ENCODE measurements at places on chromosomes 12 and 14.
A peak's percentile ranks its signal among the peaks of the same experiment; 100 is the strongest.

- no peak for DNase-seq
Measured at GRCh38 chr12:33383503-33383902, 56.1 kb downstream of the SYT10 start.

DNA sequence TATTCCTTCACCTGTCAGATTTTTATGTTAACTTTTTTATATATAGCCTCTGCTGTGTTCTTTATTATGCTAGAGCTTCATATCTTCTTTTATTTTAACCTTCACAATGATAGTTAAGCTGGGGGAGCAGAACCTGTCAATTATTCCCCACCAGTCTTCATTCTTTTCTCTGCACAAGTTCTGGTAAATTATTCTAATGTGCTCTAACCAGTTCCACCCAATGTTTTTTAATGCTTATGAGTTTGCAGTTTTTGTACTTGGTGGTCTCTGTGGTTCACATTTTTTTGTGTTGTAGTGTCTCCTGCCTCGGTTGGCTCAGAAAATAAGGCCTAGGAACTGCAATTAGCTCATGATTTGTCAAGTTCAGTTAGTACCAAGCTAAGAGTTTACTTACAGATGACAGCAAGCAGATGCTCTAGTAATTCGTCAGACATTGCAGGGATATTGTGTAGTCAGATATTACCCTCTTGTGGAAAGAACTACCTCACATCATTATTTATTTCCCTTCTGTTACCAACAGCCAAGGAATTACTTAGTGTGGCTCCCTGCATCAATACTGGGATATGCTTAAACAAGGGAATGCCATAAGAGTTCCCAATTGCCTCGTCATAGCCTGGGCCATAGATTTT lies 14.5 kb downstream of the DYRK2 start:
- DNase-seq = peak; percentile 47

- DNase-seq = no peak
Measured at GRCh38 chr12:111789779-111790178, 23.0 kb downstream of the ALDH2 start.

- DNase-seq = no peak
Measured at GRCh38 chr12:9649532-9649940, 20.0 kb upstream of the CLEC2D start.

DNA sequence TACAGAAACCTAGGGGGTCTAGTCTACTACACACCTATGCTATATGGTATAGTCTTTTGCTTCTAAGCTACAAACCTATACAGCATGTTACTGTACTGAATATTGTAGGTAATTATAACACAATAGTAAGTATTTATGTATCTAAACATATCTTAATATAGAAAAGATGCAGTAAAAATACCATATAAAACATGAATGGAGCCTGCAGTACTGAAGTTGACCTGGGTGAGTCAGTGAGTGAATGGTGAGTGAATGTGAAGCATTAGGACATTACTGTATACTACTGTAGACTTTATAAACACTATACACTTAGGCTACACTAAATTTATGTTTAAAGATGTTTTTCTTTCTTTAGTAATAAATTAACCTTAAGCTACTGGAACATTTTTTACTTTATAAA lies 13.1 kb upstream of the ABCD2 start:
- no peak for DNase-seq

DNA sequence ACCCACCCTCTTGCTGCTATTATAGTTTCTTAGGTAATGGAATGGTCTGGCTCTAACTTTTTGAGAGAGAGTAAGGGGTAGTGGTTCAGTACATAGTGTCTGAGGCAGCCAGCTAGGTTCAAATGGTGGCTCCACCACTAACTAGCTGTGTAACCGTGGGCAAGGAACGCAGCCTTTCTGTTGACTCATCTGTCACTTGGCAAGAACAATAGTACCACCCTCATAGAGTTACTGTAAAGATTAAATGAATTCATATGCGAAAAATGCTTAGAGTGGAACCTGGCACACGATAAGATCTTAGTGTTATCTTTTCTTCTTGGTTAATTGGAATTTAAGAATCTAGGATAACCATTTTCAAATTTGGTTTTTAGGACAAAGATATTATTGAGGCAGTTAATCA lies 14.0 kb downstream of the CCDC62 start:
- no peak for DNase-seq

DNA sequence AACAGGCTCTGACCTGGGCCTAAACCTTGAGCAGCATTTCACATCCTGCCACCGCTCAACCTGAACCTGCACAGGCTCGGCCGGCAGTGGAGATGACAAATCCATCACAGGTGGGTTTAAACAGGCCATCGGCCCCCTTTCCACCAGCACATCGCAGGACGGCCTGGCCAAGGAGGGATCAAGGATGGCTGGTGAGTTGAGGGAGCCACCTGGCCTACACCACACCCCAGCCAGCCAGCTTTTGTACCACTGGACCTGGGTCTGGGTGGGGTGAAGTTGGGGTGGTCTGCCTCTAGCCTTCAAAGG lies 14.2 kb downstream of the MMAB start:
- DNase-seq = no peak

GRCh38 chr14:99679111-99679510 lies 5.0 kb upstream of the CYP46A1 start:
- DNase-seq = no peak

DNA sequence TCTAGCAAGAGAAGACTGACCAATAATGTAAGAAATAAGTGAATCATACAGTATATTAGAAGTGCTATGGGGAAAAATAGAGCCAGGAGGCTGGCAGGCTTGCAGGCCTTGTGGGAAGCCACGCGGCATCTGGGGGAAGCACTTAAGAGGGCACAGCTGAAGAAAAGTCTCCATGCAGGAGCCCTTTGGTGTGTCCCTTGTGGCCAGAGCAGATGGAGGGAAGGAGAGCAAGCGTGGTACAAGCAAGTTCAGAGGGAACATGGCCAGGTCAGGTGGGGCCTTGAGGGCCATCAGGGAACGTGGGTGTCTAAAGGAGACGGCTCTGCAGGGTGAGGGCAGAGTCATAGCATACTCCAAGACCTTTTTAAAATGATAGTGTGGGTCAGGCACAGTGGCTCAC lies 51.7 kb downstream of the LRRC74A start:
- DNase-seq = no peak

DNA sequence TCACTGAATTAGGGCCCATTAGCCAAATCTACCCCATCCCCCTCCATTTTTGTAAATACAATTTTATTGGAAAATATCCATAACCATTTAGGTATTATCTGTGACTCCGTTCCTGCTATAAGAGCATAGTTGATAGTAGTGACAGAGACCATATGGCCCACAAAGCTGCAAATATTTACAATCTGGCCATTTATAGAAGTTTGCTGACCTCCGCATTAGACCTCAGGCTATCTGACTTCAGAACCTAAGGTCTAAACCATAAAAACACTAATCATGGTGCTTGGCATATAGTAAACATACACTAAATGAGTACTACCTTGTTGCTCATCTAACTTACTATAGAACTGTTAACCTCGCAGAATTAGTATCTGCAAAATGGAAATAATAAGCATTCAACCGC lies 124.8 kb downstream of the NPAS3 start:
- DNase-seq = no peak

DNA sequence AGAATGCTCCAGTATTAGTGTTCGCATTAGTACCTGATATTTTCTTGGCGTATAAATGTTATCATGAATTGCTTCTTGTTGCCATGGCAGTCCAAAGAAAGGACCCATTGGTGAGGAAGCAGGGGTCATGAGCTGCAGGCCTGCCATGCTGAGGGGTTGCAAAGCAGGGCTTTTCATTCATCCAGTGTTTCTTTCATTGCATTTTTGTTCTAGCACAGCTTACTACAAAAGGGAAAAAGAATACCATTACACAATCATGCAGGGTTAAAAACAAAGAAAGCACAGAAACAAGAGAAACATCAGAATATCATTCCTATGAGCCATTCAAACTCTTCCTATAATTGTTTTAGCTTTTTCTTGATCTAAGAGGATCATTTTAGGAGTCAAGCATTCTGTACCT lies 24.0 kb downstream of the DICER1 start:
- no peak for DNase-seq

DNA sequence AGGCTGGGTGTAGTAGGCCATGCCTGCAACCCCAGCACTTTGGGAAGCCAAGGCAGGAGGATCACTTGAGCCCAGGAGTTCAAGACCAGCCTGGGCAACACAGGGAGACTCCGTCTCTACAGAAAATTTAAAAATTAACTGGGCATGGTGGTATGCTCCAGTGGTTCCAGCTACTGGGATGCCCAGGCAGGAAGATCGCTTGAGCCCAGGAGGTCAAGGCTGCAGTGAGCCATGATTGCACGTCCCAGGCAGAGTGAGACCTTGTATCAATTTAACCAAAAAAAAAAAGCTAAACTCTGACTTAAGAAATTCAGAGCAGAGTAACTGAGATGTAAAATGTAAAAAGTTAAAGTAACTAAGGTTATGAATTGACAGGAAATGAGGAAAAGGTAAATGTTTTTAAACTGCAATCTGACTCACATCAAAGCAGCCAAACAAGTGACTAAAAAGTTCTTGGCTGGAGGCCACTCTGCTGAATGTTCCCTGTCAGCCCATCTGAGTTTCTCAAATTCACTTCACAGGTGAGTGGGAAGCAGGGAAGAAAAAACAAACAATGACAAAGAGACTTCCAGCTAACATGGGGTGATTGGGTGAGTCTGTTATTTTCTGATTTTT lies 21.3 kb downstream of the PRKD1 start:
- no peak for DNase-seq

GRCh38 chr12:99151744-99152143 lies 495.8 kb upstream of the GARIN6 start:
- no peak for DNase-seq

DNA sequence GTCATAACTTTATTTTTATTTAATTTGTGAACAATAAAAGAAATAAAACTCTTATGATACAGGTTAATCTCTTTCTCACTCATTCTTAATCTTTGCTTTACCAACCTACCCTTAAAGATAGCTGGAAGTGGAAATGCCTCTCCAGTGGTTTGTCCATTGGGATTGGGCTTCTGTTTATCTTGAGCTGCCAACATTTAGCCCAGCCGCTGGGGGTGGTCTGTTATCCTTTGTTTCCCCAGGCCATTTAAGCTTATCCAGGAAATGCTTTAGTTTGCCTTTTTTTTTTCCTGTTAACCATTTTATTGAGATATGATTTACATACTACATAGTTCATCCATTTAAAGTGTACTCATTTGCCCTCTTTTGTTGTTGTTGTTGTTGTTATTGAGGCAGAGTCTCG lies 8.2 kb downstream of the TDG start:
- no peak for DNase-seq

DNA sequence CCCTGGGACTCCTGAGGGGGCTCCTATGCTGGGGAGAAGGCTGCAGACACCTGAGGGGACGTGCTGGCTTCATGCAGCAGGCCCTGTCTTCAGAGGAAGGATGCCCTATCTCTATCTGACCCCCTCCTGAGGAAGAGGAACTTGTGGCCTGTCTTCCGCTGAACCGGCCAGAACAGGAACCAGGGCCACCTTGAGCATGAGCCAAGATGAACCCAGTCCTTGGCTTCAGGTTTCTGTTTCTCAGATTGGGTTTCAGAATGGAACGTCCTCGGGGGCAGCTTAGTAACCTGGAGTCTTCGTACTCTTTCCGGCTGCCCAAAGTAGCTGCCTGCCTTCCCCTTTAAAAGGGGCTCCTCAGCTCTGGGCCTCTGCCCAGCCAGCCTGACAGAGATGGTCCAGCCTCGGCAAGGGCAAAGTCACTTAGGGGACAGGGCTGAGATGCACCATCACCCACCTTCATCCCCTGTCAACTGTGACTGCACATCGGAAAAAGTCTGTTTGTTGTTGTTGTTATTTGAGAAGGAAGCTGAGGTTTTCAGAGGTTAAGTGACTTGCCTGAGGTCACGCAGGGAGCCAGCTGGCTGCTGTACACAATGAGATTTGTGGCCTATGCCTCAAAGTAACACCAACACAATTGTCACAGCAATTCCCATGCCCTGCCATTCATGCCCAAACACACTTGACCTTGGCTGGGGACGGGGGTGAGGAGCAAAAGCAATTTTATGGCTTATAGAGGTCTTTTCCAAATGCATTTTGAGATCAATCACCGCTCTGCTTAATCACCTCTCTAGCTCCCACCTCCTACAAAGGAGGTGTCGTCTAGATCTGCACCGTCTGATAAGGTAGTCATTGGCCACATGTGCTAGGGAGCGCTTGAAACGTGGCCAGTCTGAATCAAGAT lies 13.4 kb downstream of the ASB2 start:
- no peak for DNase-seq

DNA sequence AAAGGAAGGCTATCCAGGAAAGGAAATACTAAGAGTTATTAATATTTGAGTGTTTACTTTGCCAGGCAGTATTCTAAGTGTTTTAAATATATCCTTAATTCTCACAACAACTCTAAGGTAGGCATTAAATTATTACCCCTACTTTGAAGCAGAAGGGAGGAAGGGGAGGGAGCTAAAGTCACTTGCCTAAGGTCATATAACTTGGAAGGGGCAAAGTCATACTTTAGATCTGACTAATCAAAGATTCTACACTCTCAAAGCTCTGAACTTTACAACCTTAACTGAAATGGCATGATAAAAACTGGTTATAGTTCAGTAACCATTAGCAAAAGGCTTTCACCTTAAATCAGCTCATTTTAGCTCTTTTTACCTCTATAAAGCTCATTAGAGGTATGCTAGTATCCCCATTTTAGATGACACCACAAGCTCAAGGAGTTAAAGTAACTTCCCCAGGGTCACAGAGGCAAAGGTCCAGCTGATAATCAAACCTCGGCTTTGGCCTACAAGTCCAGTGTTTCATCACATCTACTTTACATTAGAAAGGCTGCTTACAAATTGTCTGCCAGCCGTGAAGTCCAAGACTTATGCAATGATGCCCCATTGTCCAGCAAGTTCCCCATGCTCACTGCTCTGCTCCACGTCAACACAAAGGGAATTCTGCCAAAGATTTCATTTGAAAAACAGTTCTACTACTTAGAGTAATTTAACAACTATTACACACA lies 223.9 kb downstream of the MED13L start:
- DNase-seq = peak; percentile 57

DNA sequence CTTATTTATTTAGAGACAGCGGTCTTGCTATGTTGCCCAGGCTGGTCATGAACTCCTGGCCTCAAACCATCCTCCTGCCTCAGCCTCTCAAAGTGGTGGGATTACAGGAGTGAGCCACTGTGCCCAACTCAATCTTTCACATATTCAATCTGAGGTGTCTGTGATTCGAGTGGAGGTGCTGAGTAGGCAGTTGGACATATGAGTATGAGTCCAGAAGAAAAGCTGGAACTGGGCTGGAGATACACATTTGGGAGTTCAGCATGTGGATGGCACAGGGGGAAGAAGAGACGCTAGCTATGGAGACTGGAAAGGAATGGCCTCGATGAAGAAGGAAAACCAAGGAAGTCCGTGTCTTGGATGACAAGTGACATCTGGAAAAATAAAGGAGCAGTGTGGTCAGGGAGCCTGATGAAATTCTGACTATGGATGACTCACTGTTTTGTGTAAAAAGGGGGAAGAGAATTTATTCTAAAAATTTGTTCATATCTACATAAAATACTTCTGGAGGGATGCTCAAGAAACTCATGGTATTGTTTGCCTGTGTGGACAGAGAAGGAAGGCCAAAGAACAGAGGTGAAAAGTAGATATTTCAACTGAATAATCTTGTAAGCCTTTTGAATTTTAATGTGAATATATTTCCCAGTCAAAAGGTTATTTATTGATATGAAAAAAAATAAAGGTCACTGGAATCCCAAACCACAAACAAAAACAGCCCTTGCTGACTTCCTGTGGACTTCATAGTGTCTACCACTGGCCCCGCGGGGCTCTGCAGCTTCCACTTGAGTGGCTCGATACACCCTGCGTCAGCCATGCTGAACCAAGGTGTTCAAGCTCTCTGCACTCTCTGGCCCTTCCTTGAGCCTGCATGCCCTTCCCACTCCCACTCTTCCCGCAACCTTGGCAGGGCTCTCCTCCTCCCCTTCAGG lies 8.9 kb upstream of the LTA4H start:
- peak; percentile 68 for DNase-seq

GRCh38 chr12:15599266-15600037 lies 189.7 kb downstream of the EPS8 start:
- peak; percentile 27 for DNase-seq
